ENCODE measurements at places on chromosomes 13 and 19.

GRCh38 chr13:43469791-43470190 lies 317.0 kb downstream of the ENOX1 start:
- no peak for DNase-seq

- DNase-seq = no peak
Measured at GRCh38 chr13:112740502-112741131, 50.8 kb downstream of the ATP11A start.

- peak; percentile 97 for DNase-seq
Measured at GRCh38 chr13:52454820-52455676, at the start of gene CKAP2. CKAP2 (plus strand) TSS chr13:52455478; CDS start chr13:52455557, 79 bp downstream.

- no peak for DNase-seq
Measured at GRCh38 chr19:56174550-56174949, 1.3 kb upstream of the GALP start.

DNA sequence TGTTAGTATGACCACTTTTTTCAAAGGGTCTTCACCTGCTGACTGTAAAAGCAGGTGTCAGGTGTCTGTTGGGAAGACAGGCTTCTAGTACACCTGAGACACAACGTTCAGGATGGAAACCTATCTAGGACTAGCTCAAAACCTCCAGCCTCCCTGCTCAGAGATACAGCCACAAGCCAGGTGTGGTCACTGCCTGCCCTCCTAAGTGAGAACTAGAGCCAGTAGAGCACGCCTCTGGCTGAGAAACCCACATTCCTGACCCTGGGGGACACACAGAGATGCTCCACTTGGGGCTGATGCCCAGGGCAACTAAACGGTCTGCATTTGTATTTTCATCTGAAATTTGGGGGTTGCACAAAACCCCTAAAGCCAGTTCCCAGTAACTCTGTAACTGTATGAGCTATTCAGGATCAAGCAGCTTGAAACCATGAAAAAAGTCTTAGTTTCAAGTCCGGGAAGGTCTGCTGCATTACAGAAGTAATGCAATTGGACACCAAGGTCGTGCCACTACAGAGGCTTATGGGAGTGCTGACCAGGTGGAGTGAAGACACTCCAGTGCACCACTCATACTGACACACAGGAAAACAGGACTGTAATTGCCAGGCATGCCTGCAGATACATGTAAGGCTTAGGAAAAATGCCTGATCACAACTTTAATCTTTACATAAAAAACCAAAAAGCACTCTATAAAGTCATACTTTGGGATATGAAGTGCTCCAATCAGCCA lies 27.8 kb downstream of the ANKRD10 start:
- DNase-seq = peak; percentile 56

All from cerebellar cortex (tissue), 1 donor.